Fibroblast of skin of abdomen (primary cell): ENCODE measurements at places on chromosomes 1 and 21.

GRCh38 chr1:220124542-220124941 is 30.6 kb downstream of the IARS2 start:
- DNase-seq: peak; percentile 77

- DNase-seq: no peak
Measured at GRCh38 chr1:5658340-5659316, 333.6 kb downstream of the NPHP4 start.

- no peak for DNase-seq
Measured at GRCh38 chr1:8947127-8947691, 1.5 kb downstream of the CA6 start.

- peak; percentile 54 for DNase-seq
Measured at GRCh38 chr21:14863745-14864210, 201.0 kb downstream of the NRIP1 start.

DNA sequence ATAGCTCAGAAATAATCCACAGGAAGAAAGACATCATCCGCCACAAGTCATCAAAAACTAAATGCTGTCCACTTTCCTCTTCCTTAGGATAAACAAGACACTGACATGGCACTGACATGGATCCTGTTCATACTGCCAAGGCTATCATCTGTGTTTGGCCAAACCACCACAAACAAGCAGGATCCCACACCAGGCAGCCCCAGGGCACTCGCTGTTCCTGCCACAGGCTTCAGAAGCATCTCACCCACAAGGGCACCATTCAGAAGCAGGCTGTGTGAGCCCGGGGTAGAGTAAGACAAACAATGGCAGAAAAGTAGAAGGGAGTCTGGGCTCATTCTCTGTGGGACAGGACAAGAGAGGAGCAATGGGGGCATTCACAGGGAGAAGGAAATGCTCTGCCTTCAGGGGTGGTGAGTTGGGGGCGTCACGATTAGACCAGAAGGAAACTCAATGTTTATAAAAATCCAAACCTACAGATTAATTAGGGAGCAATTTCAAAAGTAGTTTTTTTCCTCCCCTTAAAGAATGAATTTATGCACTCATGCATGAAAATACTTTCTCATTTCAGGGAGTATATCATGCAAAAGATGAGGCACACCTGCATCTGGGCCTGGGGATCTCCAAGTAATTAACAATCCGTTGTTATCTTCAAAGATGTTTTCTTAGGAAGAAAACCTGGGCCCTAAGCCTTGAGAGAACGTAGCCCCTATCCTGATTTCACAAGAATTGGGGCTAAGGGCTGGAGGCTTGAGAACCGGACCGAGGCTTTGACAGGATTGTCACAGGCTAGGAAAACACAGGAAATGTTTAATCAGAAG is 43.3 kb upstream of the ATP1A1 start:
- no peak for DNase-seq

- DNase-seq: no peak
Measured at GRCh38 chr1:161954050-161954449, 69.6 kb downstream of the OLFML2B start.

- DNase-seq: no peak
Measured at GRCh38 chr1:19639999-19640362, 4.1 kb upstream of the NBL1 start.

- no peak for DNase-seq
Measured at GRCh38 chr1:63793741-63794240, 20.0 kb downstream of the ROR1 start.

DNA sequence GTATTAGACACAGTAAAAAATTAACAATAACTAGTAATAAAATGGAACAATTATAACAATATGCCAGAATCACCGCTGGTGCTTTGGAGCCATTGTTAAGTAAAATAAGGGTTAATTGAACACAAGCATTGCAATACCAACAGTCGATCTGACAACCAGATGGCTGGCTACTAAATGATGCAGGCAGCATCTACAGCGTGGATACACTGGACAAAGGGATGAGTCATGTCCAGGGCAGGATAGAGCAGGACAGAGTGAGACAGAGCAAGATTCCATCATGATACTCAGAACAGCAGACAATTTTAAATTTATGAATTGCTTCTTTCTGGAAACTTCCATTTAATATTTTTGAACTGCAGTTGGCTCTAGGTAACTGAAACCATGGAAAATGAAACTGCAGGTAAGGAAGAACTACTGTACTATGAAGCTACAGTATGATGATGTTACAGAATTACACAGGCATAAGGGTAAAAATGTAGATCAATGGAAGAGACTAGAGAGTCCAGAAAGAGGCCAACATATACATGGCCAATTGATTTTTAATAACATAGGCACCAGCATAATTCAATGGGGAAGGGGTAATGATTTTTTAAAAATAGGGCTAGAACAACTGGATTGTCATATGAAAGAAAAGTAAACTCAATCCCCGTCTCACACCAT is 168.7 kb downstream of the RRAGC start:
- DNase-seq: no peak

GRCh38 chr1:229371624-229372023 is 28.8 kb upstream of the CCSAP start:
- no peak for DNase-seq

GRCh38 chr1:237736372-237737029 is 154.2 kb downstream of the ZP4 start:
- DNase-seq: no peak

DNA sequence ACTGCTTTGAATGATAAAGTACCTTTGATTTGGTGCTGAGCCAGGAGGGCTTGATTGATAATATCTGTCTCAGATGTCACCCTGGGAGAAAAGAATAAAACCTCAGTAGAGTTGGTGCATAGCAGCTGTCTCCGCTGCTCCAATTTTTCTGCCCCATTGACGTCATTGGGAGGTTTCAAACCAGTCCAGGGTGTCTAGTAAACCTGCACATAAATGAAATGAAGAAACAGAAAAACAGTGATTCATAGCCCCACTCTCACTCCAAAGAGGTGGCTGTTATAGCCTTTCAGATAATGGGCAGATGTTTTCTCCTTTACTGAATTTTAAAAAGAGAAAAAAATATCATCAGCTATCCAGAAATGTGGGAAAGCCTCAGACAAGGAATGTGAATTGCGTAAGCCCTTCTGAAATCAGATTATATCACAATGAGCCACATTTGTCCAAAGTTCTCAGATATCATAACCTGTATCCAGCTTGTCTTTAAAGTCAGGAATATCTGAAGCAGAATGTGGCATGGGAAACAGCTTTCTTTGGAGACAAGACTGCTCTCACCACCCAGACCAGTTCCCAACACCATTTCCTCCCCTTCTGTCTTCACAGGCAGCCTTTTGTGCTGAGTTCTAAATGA is 351.3 kb upstream of the SGIP1 start:
- DNase-seq: peak; percentile 79

- no peak for DNase-seq
Measured at GRCh38 chr1:116929961-116930592, 20.4 kb downstream of the PTGFRN start.
